ENCODE measurements at places on chromosomes 4 and X. TPM values are rescaled to one million over a fixed set of nuclear protein-coding genes. Genes with fewer than 3 reads are reported as not detected.

The RXFP1 gene
- total RNA-seq = 0.19 TPM

The TMSB15C gene
- 0.25 TPM for total RNA-seq

The DTHD1 gene
- total RNA-seq = not detected

The CFAP299 gene
- total RNA-seq = not detected

The TCEAL3 gene
- total RNA-seq = 15.8 TPM

The FGG gene
- not detected for total RNA-seq

The PDGFRA gene
- total RNA-seq = 25.1 TPM

The IL21 gene
- total RNA-seq = not detected

The TCEAL2 gene
- total RNA-seq = 0.49 TPM

The SPON2 gene
- 25.2 TPM for total RNA-seq

The P2RY4 gene
- 5.2 TPM for total RNA-seq

The FABP2 gene
- total RNA-seq = not detected

The OPHN1 gene
- total RNA-seq = 16.0 TPM

The AMER1 gene
- 7.5 TPM for total RNA-seq

The SLC16A2 gene
- total RNA-seq = 6.0 TPM

The TBX22 gene
- total RNA-seq = not detected

The DDX53 gene
- not detected for total RNA-seq

The DDIT4L gene
- total RNA-seq = 0.39 TPM

The CXorf65 gene
- total RNA-seq = not detected

The FAM47A gene
- total RNA-seq = not detected

The SORBS2 gene
- 26.3 TPM for total RNA-seq

The FAM13A gene
- total RNA-seq = 58.6 TPM

The NCBP2L gene
- not detected for total RNA-seq

The CT47C1 gene
- total RNA-seq = not detected

The DCLK2 gene
- total RNA-seq = 1.6 TPM

The MAGIX gene
- total RNA-seq = 8.0 TPM

The PNMA5 gene
- not detected for total RNA-seq

The TMPRSS11E gene
- 18.2 TPM for total RNA-seq

The SYN1 gene
- not detected for total RNA-seq

The SLC6A14 gene
- 9.8 TPM for total RNA-seq

The PGAM4 gene
- not detected for total RNA-seq

The CENPVL3 gene
- not detected for total RNA-seq

The TBC1D1 gene
- 32.0 TPM for total RNA-seq

The PGRMC2 gene
- total RNA-seq = 68.3 TPM

The EREG gene
- total RNA-seq = 53.6 TPM

The WNK3 gene
- total RNA-seq = 1.4 TPM

The FAM149A gene
- total RNA-seq = 3.7 TPM

The CTAG2 gene
- not detected for total RNA-seq

The FAM184B gene
- not detected for total RNA-seq

The MTHFD2L gene
- 15.3 TPM for total RNA-seq

The MAGEB2 gene
- total RNA-seq = not detected

The ARMCX1 gene
- 19.4 TPM for total RNA-seq
